ENCODE measurements at places on chromosomes 11 and 22.

- DNase-seq = no peak
Measured at GRCh38 chr11:95524314-95525036, 265.1 kb downstream of the FAM76B start.

DNA sequence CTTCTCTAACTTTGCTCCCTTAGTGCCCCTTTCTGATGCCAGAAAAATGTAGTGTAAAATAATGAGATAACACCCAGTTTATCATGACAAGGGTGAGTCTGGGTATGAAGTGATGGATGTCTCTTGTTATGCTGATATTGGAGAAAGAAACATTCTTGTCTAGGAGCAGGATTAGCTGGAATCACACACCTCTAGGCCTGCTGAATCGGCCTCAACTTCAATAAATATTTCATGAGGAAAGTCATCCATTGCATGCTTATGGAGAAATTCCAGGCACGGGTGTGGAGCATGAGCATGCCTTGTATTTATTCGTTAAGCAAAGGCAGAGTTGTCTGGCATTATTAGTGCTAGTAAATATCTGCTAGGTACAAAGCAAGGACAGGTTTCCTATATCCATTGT lies 113.4 kb downstream of the NELL1 start:
- no peak for DNase-seq

DNA sequence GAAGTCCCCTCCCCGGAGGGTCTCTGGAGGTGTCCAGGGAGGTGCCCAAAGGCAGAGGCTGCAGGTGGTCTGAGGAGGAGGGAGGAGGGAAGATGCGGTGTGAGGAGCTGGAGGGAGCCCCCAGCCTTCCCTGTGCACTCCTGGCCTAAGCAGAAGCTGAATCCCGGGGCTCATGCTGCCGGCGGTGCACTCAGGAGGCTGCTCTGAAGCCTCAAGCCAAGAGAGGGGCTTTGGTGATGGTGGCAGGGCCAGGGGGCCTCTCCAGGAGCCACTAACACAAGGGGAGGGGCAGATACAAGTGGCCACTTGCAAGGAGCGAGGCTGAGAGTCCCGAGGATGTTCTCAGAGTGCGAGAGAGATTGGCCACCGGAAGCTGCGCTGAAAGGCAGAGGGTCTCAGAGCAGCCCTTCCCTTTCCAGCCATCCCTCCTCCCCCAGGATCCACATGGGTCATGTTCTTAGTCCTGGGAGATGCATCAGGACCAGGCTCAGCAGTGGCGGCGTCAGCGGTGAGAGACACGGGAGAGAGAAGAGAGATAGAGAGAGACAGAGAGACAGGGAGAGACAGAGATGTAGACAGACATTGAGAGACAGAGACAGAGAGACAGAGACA lies 774 bp upstream of the MRGPRG start:
- no peak for DNase-seq

- no peak for DNase-seq
Measured at GRCh38 chr22:17860220-17860965, 86.1 kb upstream of the BID start.

DNA sequence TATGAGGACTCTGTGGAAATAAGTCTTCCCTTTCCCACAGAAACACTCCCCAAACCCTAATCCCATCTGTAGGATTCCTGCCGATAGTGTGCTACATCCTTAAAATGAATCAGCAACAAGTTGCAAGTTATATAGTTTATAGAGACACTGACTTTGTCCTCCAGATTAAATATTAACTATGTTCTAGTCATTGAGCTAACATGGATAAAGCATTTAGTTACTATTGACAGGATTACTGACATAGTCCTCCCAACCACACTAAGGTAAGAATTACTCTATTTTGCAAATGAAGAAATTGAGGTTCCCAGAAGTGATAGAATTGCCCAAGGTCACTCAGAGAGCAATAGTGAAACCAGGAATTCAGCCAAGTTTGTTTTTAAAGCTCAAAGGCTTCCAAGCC lies 1.9 kb downstream of the OR52M1 start:
- DNase-seq = no peak

DNA sequence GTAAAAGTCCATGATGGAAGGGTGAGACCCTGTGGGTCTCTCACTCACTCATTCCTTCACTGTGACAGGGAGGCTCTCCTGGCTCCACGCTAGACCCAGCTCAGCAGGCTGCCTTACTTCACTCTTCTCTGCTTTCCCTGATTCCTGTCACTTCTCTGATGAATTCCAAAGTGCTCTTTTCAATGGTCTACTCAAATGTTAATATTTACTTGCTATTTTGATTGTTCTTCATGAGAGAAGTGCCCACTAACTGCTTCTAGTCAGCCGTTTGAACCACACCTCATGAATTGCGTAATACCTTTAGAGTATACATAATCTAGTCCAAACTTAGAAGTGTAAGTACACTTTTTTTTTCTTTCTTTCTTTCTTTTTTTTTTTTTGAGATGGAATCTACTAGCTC lies 1350.2 kb upstream of the RAG2 start:
- DNase-seq = no peak

GRCh38 chr11:95849087-95849825 lies 59.0 kb downstream of the CEP57 start:
- peak; percentile 75 for DNase-seq

GRCh38 chr11:130721736-130722135 lies 194.5 kb downstream of the SNX19 start:
- DNase-seq = no peak

GRCh38 chr11:131816051-131816450 lies 445.6 kb downstream of the NTM start:
- DNase-seq = no peak

DNA sequence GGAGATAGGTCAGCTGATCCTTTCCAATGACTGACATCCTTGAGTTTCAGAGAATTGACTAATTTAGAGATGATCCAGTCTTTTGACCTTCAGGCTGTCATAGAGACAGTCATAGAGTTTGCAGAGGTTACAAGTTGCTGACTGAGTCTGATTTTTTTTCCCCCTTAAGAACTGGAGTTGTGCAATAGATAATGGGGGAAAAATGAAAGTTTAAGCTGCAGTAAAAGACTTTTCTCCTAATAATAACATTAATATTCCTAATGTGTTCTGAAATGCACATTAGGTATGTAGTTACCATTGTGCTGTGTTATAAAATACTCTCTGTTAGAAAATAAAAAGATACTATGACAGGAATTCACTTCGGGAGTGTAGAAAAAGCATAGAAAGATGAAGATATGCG lies 876.9 kb upstream of the RAG2 start:
- DNase-seq = no peak
